ENCODE measurements at places on chromosomes 5 and 9.

GRCh38 chr5:91403438-91403837, 20.3 kb upstream of the ARRDC3 start:
- DNase-seq: no peak

DNA sequence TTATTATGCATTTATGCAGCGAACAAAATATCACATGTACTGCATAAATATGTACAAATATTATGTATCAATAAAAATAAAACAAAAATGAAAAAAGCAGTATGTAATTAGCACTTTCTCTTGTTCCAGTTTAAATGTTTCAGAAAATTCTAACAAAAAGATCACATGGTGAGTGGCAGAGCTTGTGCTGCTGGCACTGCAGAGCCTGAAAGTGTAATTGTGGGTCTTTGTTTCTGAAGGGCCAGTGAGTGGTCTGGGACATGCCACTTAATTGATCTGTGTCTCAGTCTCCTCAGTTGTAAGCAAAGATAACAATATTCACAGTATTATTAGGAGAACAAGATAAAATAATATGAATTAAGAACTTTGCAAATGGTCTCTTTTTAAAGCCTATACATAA, 39.5 kb upstream of the RAI14 start:
- DNase-seq: no peak

GRCh38 chr5:154390746-154391359, 54.9 kb upstream of the SAP30L start:
- no peak for DNase-seq

DNA sequence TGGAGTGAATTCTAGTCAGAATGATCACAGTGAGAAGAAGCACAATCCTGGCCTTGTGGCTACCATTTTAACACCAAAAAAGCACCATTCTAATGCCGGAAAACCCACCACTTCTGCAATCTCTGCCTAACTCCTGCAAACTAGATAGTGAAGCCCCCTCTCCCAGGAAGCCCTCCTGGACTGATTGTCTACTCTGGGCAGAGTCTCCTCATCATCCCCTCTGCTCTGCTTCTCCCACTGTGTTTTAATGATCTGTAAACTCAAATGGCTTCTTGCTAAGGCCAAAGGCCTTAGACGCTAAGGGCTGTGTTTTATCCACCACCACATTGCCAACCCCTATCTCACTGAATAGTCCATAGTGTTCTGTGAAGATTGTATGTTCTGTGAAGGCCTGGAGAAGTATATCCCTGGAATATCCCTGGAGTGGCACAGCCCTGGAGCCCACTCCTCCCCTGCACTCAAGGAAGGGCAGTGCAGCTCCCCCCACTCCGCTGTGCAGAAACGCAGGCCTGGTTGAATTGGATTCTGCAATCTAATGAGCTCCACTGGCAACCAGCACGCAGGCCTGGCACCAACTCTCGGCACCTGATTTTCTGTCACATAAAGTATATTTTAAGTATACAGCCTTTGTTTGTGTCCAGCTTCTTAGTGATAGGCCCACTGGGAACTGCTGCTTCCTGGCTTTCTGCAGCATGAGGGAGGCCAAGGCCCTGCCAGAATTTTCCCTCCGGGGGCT, 126.3 kb downstream of the ATPSCKMT start:
- DNase-seq: no peak

DNA sequence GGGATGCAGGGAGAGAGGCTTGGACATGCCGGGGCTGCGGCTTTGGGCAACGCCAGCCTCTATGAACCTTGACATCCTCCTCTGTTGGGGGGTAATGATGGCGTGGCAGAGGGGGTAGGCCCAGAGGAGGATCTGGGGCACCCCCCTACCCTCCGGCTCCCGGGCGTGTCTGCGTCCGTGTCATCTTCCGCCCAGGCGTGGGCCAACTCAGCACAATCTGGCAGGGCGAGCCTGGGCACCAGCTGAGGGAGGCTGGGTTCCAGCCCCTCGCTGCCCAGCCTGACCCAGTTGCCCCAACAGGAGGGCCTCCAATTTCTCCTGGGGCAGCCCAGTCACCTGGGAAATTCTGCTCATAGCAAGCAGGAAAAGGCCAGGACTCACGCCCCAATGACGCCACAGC, 62.9 kb upstream of the IL17B start:
- no peak for DNase-seq

GRCh38 chr5:42520957-42521356, 97.7 kb downstream of the GHR start:
- DNase-seq: no peak

- no peak for DNase-seq
These were observed 116.3 kb upstream of the SLC25A48 start for GRCh38 chr5:135718151-135718550.

DNA sequence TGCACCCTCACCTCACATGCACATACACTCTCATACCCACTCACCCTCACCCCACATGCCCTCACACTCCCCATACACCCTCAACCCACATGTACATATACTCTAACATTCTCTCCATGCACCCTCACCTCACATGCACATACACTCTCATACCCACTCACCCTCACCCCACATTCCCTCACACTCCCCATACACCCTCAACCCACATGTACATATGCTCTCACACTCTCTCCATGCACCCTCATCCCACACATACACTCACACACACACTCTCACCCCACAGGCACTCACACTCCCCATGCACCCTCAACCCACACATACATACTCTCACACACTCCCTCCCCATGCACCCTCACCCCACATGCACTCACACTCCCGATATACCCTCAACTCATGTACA, 550.2 kb upstream of the DAP start:
- no peak for DNase-seq

- DNase-seq: peak; percentile 17
These were observed 69.8 kb downstream of the COL15A1 start for GRCh38 chr9:99013550-99013949.

GRCh38 chr9:20356403-20357036, 265.8 kb downstream of the MLLT3 start:
- peak; percentile 52 for DNase-seq

- DNase-seq: no peak
These were observed 6.5 kb downstream of the AMACR start for GRCh38 chr5:34001241-34001841.

GRCh38 chr5:73786043-73786831, 160.2 kb downstream of the ARHGEF28 start:
- no peak for DNase-seq

GRCh38 chr5:17373406-17373805, 124.6 kb upstream of the TAF11L2 start:
- no peak for DNase-seq

DNA sequence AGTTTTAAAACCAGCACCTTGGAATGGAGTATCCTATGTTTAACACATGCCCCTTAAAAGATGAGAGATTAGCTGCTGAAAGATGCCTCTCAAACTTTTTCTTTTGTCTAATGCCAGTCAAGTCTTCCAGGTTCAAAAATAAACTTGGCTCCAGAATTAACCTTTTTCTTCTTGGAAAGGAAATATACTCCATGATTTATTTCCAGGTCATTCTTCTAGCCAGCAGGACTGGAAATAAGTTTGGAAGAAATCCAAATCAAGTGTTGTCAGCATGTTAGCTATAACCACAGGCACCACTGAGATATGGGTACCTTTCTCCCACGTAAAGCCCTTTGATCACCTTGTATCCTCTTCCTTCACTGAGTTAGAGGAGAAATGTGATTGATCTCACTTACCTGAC, 56.1 kb downstream of the NLN start:
- no peak for DNase-seq

GRCh38 chr9:128552744-128553440, 505 bp downstream of the SPTAN1 start:
- no peak for DNase-seq

- DNase-seq: no peak
These were observed 76.8 kb downstream of the ADAMTS2 start for GRCh38 chr5:179268399-179268952.

GRCh38 chr5:60492958-60493357, 207.0 kb downstream of the DEPDC1B start:
- no peak for DNase-seq

GRCh38 chr5:179164331-179165311, 104.4 kb downstream of the ZNF354C start:
- no peak for DNase-seq

DNA sequence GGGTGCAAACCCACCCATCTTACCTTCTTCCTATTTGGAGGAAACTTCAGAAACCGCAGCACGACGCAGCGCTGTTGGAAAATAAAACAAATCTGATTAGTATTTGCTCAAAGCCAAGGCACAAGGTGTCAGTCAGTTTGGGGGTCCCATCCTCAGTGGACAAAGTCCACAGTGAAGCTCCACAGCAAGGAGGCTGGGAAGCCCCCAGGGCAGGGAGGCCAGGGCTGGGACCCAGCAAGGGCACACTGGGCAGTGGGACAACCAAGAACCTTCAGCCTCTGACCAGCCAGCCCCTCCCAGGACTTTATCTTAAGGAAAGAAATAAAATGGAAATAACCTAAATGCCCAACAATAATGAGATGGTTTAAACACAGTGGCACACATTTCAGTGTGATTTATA, 11.3 kb downstream of the IPPK start:
- DNase-seq: no peak

GRCh38 chr5:59126708-59127573, 544.1 kb downstream of the RAB3C start:
- DNase-seq: no peak

GRCh38 chr5:2249442-2249841, 366.7 kb upstream of the IRX4 start:
- no peak for DNase-seq

DNA sequence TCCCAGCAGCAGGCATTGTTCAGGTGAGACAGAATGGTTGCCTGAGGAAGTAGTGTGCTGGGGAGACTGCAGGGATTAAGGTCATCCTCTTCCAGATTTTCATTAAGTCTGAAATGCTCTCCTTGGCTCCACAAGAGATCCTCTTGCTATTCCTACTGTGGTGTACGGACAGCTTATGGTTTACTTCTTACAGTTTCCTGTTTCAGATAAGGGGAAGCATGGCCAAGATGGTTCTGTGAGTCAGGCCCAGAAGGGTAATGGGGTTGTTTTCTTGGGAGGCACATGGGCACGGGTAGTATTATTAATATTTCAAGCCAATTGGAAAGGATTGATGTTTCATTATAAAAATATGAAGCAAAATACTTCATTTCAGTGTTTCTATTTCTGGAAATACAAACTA, 42.9 kb downstream of the GLRX start:
- DNase-seq: no peak

DNA sequence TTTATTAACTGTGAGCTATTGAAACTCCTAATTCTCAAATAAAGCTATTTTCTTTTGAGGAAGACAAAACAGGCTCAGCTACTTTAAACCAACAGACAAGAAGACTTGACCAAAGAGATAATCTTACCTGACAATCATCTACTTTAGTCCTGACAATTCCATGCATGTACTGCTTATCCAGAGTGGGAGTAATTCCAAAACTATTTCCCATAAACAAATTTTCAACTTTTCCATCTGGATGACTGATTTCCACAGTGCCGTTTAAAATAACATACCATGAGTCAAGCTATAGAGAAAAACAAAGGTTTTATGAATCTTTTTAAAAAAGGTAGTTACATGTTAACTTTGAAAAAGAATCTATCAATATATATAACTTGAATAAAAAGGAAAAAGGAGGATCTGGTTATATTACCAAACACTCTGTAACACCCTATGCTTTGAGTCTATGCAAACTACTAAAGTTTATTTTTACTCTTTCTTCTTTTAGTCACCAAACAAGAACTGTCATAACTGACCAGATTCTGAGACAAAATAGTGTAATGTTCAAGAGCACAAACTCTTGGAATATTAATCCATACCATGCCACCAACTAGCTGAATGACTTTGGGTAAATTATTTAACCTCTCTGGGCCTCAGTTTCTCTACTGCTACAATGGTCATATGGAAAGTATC, 129.7 kb downstream of the RAPGEF6 start:
- DNase-seq: no peak

DNA sequence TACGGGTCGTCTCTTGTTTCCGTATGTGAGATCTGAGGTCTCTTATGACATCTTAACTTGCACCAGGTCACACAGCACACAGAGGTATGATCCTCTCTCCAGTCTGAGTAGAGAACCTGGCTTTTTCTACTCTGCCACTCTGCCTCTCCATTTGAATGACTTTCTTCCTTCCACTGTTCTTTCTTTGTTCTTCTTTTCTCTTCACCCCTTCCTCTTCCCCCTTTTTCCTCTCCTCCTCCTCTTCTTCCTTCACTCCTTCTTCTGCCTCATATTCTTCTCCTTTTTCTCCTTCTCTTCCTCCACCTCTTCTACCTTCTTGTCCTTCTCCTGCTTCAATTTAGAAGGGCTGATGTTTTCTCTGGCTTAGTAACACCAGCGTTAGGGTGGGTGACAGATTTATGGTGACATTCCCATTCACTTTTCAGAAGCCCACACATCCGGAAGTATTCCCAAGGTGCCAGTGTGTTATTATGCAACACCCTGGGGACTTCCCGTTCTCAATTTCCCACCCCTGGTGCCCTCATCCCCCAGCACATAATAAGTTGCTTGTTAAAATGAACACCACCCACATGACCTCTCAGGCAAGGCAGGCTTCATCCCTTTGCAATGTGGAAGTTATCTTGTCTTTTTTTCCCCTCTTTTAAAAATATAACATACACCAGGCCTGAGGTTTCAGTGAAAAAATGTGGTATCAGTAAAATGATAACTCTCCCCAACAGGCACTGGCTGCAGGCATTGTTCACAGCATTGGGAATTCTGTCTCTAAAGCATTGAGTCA, 122.0 kb downstream of the PAPPA start:
- no peak for DNase-seq
